Naive thymus-derived CD8-positive, alpha-beta T cell (primary cell): ENCODE measurements at places on chromosomes 11 and 22. TPM values are rescaled to one million over a fixed set of nuclear protein-coding genes. Genes with fewer than 3 reads are reported as not detected.

GRCh38 chr11:92297567-92298553 lies 73.2 kb downstream of the FAT3 start:
- DNase-seq = no peak

- no peak for DNase-seq
Measured at GRCh38 chr11:37511425-37511933, 913.4 kb upstream of the RAG2 start.

GRCh38 chr11:65215441-65216076 lies 33.8 kb downstream of the CAPN1 start:
- no peak for DNase-seq

GRCh38 chr22:21457023-21457787 lies 10.0 kb upstream of the TMEM191C start:
- DNase-seq = no peak

- DNase-seq = no peak
Measured at GRCh38 chr11:16382638-16383380, 26.5 kb upstream of the SOX6 start.

RIMBP3C gene
- 3.5 TPM for total RNA-seq

BTBD18 gene
- total RNA-seq = 0.30 TPM
